ENCODE measurements at places on chromosomes 16 and 17.

GRCh38 chr16:70749006-70749678 lies 51.8 kb downstream of the VAC14 start:
- DNase-seq = no peak

DNA sequence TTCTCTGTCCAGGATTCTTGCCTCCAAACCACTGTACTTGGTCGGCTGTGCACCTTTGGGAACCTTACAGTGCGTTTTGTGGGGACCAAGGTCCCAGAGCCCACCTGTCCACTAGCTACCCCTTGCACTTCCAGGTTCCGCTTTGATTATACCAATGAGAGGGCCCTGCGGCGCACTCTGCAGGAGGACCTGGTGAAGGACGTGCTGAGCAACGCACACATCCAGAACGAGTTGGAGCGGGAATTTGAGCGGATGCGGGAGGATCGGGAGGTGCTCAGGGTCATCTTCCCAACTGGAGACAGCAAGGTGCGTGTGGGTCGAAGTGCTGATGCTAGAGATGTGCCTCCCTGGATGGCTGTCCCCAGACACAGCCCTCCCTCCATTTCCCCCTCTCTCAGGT lies 18.8 kb downstream of the POLR2A start:
- no peak for DNase-seq

DNA sequence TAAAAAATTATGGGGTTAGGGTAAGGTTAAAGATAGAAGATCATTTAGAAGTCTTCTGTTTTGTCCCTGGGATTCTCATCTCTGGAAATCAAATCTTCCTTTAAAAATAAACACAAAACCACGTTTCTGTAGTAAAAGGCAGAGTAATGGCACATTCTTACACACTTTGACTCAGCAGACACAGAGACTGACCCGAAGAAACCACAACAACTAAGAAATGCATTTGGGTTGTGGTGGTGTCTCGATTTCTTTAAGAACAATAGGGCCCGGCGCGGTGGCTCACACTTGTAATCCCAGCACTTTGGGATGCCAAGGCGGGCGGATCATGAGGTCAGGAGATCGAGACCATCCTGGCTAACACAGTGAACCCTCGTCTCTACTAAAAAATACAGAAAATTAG lies 54.9 kb upstream of the MYH10 start:
- DNase-seq = no peak

DNA sequence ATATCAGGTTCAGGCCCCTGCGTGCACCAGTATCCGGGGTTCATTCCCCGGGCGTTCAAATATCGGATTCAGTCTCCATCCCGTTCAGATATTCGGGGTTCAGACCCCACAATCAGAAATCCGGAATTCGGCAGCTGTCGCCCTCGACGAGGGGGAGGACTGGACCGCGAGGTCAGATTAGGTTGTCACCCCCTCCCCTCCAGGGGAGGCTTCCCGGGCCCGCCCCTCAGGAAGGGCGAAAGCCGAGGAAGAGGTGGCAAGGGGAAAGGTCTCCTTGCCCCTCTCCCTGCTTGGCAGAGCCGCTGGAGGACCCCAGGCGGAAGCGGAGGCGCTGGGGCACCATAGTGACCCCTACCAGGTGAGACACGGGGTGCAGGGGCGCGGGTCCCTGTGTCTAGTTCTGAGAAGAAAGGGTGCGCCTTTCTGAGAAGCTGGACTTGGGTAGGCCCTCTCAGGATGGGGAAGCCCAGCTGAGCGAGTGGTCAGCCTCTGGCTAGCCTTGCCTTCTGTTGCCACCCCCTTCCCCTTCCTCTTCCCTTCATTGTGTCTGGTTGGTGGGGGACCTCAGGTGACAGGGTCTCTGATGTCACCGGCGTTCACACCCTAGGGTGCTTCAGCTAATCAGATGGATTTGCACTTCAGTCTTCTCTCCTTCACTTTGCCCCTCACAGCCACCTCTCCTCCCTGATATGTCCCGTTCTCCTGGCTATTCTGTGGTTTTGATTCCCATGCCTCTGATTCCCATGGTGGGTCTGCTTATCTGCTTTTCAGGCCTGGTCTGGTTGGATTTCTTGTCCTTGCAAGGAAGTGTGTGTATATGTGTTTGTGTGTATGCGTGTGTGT lies 844 bp downstream of the TAOK2 start:
- DNase-seq = no peak

DNA sequence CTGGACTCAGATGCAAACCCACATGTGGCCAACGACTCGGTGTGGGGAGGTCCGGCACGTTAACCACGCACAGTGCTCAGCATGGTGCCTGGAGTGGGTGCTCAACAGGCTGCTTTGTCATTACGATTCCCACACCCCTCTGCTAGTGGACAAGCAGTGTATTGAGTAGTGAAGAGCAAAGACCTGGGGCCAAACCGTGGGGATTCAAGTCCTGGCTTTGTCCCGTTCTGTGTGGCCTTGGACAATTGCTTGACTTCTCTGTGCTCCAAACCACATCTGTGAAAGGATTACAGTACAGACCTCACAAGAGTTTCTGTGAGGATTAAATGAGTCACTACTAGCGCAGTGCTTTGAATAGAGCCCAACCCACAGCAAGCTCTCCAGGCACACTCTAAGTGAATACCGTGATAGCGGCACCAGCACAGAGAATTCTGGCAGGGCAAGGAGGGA lies 33.8 kb downstream of the TRPV2 start:
- no peak for DNase-seq

Data from NCI-H2081 treated with DMSO at 0.1 percent for 48 hours (cell line).